ENCODE measurements at places on chromosomes 16 and 17.

DNA sequence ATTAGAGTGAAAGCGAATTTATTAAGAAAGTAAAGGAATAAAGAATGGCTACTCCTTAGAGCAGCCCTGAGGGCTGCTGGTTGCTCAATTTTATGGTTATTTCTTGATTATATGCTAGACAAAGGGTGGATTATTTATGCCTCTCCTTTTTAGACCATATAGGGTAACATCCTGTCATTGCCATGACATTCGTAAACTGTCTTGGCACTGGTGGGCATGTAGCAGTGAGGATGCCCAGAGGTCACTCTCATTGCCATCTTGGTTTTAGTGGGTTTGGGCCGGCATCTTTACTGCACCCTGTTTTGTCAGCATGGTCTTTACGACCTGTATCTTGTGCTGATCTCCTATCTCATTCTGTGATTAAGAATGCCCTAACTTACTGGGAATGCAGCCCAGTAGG, 58.2 kb downstream of the TANC2 start:
- no peak for DNase-seq

DNA sequence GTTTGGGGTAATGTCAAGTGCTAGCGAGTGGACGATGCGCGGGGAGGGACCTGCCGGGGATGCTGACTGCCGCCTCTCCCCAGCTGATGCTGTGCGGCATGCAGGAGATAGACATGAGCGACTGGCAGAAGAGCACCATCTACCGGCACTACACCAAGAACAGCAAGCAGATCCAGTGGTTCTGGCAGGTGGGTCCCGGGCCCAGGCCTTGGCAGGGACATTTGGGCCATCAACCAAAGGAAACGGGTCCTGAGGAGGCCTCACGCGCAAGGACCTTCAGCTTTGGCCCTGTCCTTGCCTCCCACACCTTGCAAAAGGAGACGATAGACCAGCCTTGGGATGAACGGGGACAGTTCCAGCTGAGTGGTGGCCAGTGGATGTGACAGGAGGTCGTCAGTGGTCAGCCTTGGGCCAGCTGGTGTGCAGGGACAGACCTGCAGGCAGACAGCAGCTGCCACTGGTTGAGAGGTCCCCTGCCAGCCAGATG, 13.6 kb upstream of the CLEC18A start:
- DNase-seq: no peak

DNA sequence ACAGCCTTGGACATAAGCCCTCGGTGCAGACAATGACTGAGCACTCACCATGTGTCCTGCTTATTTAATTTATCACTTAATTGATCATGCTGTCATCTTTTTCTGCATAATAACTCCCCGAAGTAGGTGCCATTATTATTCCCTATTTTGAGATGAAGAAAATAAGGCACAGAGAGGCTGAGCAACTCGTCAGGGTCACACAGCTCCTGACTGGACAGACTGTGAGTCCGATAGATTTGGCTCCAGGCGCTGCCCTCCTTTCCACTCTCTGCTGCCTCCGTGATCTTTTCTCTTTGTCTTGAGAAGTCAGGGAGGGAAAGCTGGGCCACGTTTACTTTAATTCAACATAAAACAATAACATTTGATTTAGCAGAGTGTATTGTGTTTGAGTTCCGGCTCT, 19.0 kb upstream of the N4BP1 start:
- DNase-seq: no peak

- no peak for DNase-seq
Observed at GRCh38 chr17:63578769-63579111, 22.0 kb upstream of the TACO1 start.

- no peak for DNase-seq
Observed at GRCh38 chr16:49836218-49836617, 19.7 kb downstream of the ZNF423 start.

- no peak for DNase-seq
Observed at GRCh38 chr17:49278076-49278475, 47.5 kb upstream of the PHOSPHO1 start.

GRCh38 chr17:35142467-35142796, 329 bp upstream of the NLE1 start:
- DNase-seq: no peak
